CMK (cell line): ENCODE measurements at places on chromosomes 11 and 22.

DNA sequence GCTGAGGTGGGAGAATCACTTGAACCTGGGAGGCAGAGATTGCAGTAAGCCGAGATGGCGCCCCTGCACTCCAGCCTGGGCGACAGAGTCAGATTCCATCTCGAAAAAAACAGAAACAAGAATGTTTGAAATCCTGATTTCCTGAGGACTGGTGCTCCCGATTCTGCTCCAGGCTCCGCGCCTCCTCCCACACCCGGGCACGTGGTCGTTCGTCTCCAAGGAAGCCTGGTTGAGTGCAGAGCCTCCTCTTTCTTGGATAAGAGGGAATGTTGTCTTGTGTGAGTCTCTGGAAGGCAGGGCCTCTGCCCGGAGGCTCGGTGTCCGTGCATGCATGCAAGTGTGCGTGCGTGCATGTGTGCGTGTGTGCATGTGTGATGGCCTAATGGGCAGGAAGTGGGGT, 30.1 kb downstream of the BRSK2 start:
- DNase-seq = no peak

- DNase-seq = no peak
These were observed 361.5 kb downstream of the TBC1D22A start for GRCh38 chr22:47123827-47124442.

DNA sequence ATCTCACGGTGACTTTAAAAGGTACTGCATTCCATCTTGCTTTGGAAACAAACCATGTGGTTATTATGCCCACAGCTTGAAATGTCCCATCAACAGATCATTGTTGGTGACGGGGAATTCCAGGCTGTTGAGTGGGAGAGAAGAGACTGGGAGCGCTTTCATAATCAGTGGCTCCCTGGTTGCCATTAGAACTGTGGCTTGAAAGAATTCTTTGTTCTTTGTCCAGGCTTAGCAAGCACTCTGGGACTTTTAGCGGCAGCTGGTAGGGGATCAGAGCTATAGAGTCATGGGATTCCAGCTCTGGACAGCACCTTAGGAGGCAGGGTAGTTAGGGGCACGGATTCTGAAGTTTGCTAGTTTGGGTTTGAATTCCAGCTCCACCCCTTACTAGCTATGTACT, 22.0 kb downstream of the MMP20 start:
- no peak for DNase-seq

GRCh38 chr22:27344546-27344945, 457.0 kb downstream of the MN1 start:
- DNase-seq = no peak

- no peak for DNase-seq
These were observed 30.2 kb upstream of the CSTF3 start for GRCh38 chr11:33191467-33191866.

DNA sequence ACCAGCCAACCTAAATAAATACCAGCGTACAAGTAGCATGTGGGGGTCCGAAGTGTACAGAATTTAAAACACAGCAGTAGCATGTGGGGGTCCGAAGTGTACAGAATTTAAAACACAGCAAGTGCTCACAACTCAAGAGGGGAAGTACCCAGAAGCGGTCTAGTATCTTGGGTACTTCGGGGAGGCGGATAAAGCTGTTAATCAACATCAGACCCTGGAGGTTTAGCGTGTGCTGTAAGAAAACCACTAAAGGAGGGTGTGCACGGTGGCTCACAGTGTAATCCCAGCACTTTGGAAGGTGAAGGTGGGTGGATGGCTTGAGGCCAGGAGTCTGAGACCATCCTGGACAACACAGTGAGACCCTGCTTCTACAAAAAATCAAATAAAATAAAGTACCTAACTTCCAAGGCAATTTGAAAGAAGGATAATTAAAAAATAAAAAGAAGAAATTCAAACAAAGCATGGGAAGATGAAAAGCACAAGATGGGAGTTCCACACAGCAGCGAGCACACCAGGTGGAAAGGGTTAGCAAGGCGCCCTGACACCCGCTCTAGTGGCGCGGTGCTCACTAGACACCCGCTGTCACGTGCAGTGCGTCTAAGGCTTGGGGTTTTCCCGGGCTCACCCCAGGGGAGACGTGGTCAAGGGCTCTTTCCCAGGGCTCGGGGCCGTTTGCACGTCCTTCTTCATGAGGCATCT, 35.0 kb upstream of the MOB2 start:
- DNase-seq = no peak
